ENCODE measurements at places on chromosomes 7 and 10.
A peak's percentile ranks its signal among the peaks of the same experiment; 100 is the strongest.

DNA sequence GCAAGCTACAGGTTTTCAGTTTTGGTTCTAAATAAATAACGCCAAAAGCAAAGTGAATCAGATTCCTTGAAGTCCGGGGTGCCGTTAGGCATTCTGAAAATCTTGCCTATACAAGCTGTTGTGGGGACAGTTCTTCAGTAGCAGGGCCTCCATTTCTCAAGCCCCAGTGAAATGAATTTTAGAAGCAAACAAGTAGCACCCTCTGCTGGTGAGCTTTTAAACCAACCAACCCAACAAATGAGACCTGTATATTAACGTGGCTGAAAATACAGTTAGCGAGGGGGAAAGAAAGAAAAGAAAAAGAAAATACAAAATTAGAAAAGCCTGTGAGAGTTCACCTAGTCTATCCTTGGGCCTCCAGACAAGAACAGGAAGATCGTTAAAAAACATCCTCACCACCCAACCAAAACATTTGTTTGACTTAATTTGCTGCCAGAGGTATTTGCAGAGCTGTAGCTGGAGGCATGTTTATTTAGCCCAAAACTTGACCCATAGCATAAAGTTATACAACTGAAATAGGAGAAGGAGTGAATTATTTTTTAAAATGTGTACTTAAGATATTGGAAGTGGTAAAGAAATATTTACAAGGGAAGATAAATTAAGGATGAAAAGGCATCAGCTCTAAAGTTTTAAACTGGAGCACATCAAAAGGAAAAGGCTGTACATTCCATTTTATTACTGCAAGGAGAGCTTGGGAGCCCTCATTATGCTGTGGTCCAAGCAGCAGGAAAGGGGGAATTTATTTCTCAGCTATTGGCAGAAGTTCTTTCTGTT is 98.9 kb downstream of the DYNC1I1 start:
- DNase-seq, result peak; percentile 42

- no peak for DNase-seq
Observed at GRCh38 chr7:64180989-64181388, 26.0 kb upstream of the ZNF735 start.

- DNase-seq, result no peak
Observed at GRCh38 chr7:17523813-17524739, 225.6 kb downstream of the AHR start.

GRCh38 chr7:15490291-15490690 is 71.5 kb downstream of the AGMO start:
- DNase-seq, result no peak

DNA sequence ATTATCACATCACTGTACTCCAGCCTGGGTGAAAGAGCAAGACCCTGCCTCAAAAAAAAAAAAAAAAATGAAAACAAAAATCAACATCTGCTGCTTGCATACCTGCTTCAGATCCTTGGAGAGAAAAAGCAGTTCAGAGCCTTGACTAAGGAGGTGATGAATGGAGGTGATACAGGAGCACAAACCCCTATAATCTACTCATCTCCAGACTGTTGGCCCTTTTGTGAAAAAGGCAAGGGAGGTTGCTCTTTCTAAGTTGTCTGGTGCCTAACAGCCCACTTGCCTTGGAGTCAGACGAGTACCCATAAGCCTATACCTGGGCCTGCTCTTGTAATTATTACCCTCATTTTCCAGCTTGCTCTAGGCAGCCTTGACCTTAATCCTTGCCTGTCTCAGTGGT is 1.4 kb downstream of the SFXN2 start:
- DNase-seq, result no peak

DNA sequence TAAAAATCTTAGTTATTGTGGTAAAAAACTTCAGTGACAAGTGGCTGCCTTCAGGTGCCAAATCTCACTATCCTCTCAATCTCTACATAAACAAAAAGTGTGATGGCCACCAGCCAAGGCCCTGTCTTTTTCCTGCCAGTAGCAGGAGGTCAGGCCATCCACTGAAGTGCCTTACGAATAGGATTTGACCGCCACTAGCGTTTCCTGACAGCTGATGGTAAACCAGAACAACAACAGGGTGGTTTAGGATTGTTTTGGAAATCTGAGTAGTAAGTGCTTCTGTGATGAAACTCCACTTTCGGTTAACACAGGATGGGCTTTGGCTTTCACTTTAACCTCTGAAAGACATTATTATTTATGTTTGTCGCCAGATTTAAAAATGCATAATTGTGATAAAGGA is 55.7 kb upstream of the OGDHL start:
- DNase-seq, result no peak

- DNase-seq, result no peak
Observed at GRCh38 chr10:11261687-11262493, 244.2 kb downstream of the CELF2 start.

- DNase-seq, result no peak
Observed at GRCh38 chr10:125130916-125131315, 29.4 kb downstream of the CTBP2 start.

DNA sequence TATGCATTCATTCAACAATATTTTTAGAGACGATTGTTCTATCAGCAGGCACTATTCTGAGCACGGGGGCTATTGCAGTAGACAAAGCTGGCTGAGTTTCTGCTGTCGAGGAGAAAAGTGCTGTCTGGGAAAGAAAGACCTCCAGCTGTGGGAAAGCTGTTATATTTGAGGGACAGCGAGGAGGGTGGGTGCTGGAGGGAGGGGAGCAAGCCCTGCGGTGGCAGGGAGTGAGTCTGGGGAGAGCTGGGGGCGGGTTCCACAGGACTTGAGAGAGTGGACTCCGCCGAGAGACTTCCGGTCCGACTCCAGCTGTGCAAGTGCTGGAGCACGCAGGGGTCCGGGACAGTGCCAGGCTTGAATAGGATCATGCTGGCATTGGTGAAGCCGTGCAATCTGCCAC is 602.1 kb upstream of the FOXK1 start:
- DNase-seq, result no peak

DNA sequence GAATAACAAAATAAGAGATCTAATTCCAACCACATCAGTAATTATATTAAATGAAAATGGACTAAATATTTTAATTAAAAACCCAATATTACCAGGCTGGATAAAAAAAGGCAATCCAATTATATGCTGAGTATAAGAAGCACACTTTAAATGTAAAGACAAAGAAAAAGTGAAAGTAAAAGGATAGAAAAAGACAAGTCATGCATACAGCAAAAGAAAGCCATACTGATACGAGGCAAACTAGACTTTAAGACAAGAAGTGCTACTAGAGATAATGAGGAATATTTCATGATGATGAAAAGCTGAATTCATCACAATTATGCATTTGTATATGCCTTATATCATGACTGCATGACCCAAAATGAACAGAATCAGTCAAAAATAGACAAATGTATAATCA is 628.6 kb downstream of the PHTF2 start:
- no peak for DNase-seq

- no peak for DNase-seq
Observed at GRCh38 chr10:20237091-20237570, 420.9 kb downstream of the PLXDC2 start.

- DNase-seq, result no peak
Observed at GRCh38 chr7:85150624-85151023, 36.2 kb downstream of the SEMA3D start.

GRCh38 chr10:123800289-123800688 is 91.3 kb downstream of the CPXM2 start:
- DNase-seq, result no peak

GRCh38 chr7:2512179-2512661 is 7.4 kb upstream of the LFNG start:
- no peak for DNase-seq

- no peak for DNase-seq
Observed at GRCh38 chr10:74987339-74988053, 124.0 kb upstream of the SAMD8 start.

GRCh38 chr7:148058753-148059152 is 531.8 kb upstream of the C7orf33 start:
- no peak for DNase-seq

GRCh38 chr10:105252911-105253310 is 611.8 kb downstream of the SORCS3 start:
- DNase-seq, result no peak

DNA sequence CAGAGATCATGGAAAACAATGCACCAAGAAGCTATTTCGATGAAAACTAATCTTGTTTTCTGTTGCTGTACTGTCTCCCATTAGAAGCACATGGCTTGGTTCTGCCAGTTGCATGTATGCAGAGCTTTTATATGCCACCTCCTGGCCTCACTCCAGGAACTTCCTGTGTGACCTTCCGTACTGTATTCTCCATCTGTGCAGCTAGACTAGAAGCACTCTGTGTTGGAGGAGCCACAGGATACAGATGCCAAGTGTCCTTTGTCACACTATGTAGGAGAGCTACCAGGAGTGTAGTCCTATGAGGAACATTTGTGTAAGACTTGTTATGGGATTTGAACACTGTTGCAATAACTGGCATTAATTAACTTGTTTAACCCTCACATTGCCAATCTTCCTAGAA is 503.5 kb upstream of the TPK1 start:
- no peak for DNase-seq

DNA sequence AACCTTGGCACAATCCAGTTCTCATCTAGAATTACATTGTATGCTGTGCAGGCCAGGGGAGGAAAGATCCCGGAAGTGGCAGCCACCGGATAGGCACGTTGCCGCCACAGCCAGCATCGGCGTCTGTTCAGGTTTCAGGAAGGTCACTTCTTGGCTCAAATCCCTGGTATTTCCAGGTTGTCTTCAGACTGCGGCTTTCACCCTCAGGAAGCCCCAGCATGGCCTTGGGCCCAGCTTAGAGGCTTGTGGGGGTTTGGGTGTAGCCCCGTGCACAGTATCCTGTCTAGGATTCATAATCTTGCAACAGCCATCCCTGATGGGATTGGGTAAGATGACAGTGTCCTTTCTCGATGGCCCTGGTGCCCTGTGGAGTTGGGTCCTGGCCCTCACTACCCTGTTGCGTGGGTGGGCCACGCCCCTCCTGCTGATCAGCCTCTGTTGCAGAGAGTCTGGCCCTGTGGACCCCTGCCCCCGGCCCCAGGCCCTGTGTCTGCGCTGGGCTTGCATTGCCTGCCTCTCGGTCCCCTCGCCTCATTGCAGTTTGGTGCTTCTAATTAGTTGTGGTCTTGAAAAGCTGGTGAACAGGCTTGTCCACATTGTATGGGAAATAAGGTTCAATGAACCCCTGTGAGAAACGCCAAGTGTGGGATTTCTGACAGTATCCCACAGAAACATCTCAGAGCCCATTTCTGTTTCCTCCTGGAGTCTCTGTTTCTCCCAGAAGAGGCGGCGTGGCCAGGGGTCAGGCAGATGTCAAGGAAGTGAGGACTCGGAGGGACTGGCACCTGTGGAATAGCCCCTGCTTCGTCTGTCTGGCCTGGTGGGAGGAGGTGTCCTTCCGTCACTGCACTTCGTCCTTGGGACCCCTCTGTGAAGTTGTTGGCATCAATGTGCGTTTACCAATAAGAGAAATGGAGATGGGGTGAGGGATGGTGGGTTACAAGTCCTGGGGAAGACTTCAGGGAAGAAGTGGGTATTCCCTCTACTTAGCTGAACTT is 77.5 kb downstream of the MGMT start:
- DNase-seq, result no peak

GRCh38 chr10:1043532-1043995 is 5.4 kb downstream of the IDI1 start:
- no peak for DNase-seq

- DNase-seq, result no peak
Observed at GRCh38 chr7:74009719-74010118, 18.3 kb upstream of the ELN start.

DNA sequence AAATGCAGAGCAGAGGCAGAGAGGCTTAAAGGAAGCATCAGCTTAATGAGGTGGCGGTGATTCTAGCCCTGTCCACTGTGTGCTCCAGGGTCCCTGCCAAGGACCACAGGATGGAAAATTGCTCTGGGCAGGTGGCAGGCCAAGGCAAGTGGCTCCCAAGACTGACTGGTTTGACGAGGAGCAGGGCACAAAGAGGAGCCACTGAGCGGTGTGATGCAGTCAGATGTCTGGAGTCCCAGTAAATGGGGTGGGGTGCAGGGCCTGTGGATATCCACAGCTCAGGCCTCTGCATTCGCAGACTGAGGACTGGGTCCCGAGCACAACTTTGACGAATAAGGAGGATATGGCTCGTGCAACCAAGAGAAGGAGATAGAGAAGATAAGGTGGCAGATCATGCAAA is 385.6 kb downstream of the PLXNA4 start:
- no peak for DNase-seq

- DNase-seq, result no peak
Observed at GRCh38 chr7:33853361-33854062, 51.8 kb upstream of the BMPER start.

DNA sequence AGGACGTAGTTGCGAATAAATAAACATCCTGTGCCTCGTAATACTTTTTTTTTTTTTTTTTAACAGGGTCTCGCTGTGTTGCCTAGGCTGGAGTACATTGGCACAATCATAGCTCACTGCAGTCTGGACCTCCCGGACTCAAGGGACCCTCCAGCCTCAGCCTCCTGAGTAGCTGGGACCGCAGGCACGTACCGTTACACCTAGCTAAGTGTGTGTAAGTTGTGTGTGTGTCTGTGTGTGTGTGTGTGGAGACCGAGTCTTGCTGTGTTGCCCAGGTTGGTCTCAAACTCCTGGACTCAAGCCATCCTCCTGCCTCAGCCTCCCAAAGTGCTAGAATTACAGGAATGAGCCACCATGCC is 573 bp upstream of the PON2 start:
- no peak for DNase-seq

All from neural crest cell (in vitro differentiated cells).